NCI-H1417 (cell line): ENCODE measurements at places on chromosomes 5 and 9.
A peak's percentile ranks its signal among the peaks of the same experiment; 100 is the strongest.

GRCh38 chr9:95623640-95624039, 106.9 kb upstream of the PTCH1 start:
- no peak for DNase-seq

DNA sequence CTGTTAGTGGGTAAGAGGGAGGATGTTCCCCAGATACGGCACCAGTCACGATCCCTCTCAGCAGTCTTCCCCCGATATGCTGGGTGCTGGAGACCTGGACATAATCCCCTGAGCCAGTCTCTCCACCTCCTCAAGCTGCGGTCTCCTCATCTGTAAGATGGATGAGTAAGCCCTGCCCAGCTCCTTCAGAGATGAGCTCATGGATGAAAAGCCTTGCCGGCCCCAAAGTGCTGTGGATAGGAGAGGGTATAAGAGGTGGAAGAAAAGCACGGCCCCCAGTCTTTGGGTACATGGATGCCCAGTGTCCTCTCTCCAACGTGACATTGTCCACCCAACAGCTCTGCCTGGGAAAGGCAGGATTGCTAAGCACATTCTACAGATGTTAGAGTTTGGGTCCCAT, 4.5 kb downstream of the CAMK2A start:
- DNase-seq, result no peak

GRCh38 chr5:152631221-152631620, 226.1 kb upstream of the NMUR2 start:
- peak; percentile 38 for DNase-seq

DNA sequence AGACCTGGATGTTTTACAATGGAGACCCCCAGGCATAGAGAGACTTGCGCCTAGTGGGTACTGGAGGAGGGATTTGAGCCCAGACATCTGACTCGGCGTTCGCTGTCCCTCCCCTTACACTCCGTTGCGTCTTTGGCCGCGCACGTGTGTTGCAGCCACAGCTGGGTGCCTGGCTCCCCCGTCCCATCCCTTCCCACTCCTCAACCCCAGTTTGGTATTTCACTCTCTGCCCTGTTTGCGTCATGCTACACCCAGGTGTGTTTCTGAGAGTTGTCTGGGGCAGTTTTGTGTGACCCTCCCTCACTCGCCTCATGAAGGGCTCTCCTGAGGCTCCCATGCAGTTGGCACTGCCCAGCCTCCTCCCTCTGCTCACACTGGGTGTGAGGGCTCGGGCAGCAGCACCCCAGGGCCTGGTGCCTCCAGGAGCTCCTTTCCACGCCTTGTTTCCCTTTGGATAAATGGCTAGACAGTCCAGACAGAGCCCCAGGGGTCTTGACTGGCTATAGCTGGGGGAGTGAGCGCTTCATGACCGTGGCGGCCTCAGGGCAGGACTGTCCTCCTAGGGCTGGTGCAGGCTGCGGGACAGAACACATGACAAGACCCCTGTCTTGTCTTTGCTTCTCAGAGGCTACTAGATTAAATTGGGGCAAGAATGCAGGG, 13.6 kb downstream of the TCF7 start:
- no peak for DNase-seq

DNA sequence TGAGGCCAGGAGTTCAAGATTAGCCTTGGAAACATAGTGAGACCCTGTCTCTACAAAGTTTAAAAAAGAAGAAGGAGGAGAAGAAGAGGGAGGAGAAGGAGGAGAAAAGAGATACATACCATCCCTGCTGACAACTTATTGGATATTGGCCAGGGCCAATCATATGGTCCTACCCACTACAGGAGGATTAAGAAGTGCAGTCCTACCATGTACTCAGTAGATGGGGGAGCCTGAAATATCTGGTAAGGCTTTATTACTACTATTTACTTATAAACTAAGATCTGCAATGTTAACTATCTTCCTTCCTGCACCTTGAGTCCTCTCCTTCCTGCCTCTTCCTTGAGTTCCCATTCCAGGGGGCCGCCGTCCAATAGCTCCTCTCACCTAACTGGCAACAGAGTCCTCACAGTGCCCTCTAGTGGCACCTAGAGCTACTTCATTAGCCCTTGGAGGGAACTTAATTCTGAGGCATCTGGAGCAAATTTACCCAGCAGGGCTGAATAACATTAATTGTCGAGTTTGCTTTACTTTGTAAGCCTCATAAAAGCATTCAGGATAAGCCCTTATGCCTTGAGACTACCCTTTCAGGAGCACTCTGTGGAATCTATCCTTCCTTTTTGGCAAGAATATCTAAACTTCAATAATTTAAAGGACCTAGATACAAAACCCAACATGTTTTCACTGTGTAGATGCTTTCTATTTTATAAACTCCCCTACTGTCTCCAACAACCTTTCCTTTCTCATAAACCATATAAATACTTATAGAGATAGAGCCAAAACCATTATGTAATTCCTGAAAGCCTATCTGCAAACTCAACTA, 39.1 kb upstream of the RANBP6 start:
- DNase-seq, result peak; percentile 86

DNA sequence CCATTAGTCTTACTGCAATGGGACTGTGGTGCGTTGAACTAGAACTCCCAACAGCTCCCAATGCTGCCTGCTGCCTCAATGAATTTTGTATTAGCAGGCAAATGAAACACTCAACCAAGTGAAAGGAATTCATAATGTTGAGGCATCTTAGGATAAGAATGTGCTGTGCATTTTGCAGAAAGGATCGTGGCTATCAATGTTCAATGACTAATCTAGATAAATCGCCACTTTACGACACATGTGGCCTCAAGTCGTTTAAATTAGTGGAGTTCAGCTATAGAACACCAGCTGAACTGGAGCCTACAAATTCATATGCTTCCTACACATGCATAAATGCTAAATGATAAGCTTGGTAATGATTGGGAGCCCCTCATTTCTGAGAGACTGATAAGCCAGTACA, 318.4 kb downstream of the PSAT1 start:
- no peak for DNase-seq

DNA sequence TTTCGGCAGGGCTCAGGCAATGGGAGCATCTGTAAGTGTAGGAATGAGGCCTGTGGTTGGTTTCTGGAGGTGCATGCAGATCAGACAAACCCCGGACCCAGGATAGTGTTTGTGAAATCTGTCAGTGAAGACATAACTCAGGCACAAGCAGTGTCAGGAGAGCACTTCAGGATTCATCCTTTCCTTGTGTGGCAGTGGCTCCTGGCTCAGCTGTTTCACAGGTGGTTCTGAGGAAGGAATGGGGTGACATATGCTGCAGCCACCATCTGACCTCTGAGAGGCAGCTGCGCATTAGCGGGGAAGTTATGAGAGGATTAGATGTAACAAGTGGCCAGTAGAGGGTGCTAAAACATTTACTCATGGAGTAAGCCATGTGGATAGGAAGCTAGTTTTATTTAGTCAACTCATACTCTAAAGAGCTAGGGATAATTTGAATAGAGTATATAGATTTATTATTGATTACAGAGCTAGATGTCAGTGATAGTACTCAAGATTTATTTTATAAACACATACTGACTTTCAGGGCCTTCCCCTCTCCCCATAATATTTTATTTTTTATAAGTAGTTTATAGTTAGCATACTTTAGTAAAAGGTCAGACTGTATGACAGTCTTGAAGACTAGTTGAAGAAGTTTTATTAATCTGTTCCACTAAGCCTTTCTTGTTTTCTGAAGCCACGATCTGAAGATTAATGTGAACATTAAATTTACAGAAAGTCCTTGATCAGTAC, 28.4 kb downstream of the NNT start:
- peak; percentile 94 for DNase-seq

DNA sequence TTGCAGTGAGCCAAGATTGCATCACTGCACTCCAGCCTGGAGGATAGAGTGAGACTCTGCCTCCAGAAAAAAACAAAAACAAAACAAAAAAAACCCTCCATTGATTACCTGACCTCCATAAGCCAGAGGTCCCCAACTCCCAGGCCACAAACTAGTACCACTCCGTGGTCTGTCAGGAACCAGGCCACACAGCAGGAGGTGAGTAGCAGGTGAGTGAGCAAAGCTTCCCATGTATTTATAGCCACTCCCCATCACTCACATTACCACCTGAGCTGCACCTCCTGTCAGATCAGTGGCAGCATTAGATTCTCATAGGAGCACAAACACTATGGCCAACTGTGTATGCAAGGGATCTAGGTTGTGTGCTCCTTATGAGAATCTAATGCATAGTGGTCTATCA, 13.7 kb upstream of the BTF3 start:
- no peak for DNase-seq

- no peak for DNase-seq
Observed at GRCh38 chr5:68315679-68316271, 100.2 kb downstream of the PIK3R1 start.
